ENCODE measurements at places on chromosomes 5 and 9.

GRCh38 chr9:119802133-119802532 is 432.9 kb upstream of the BRINP1 start:
- DNase-seq, result no peak

DNA sequence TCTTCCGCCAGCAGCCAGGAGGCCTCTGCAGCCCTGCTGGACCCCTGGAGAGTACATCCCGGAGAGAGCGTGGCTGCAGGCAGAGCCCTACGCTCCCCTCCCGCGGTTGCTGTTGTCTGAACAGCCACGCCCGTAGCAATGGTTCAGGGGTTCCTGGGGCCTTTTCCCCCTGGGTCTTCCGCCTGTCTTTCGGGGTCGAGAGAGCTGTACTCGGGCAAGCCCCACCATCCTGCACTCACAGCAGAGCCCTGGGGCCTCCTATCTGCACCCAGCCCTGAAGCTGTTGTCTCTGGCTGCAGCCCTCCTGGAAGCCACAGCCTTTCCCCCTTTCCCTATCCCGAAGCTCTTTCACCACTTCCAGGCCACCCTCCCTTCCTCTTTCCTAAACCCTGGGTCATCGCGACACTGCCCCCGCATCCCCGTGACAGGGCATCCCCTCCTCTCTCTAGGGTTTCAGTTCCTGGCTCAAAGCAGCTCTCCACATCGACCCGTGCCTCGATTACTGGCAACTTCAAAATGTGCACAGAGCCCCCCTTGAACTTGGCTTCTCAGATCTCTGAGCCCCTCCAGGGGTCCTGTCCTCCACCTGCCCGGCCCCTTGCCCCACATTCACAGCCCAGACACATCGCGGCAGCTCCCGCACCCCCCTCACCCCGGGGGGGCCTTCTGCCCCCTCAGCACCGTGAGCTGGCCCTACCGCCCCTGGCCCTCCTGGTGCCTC is 43.9 kb upstream of the CEP72 start:
- no peak for DNase-seq

GRCh38 chr5:134439210-134439654 is 27.6 kb upstream of the CDKN2AIPNL start:
- peak; percentile 43 for DNase-seq

DNA sequence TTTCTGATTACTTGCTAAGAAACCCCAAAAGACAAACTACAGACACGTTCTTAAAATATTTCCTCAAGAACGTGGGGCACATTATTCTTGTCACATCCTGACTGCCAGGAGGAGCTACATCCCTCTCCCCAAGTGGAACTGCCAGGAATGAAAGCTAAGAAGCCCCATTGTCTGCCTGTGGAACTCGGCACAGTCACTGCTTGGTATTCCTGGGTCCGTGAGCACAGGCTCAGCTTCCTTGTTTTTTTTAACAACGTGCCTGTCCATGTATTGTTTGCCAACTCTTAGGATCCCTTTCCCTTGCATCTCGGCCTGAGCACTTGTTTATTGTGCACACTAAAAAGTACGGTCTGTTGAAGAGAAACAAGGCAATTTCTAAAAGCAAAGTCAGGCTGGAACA is 47.0 kb upstream of the SELENOP start:
- no peak for DNase-seq

- no peak for DNase-seq
Measured at GRCh38 chr5:6527749-6528455, 79.2 kb downstream of the UBE2QL1 start.

DNA sequence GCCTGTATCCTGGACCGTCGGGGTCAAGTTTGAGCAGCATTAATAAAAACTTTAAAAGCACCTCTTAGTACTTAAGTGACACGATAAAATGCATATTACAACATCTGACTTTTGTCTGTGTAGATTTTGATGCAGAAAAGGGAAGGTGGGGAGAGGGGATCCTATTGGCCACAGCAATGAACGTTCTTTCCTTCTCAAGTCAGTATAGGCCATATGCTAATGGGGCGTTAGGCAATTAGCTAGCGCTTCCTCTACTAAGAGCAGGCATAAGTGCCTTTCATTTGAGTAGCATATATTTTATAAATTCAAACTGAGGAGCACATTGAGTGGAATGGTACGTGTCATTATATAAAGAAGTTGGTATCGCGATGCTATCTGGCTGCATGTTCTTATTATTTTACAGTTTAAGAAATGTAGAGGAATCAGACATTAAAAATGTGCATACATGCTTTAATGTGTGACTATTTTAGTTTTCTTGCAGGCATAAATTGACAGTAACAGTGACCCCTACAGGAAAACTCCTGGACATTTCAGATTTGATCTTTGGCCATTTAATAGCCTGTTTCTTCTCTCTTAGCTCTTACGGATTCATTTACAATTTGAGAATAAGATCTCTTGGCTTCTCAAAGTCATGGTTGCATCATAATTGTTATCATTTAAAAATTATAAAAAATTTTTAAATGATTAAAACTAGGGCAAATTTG is 1.1 kb upstream of the GNA14 start:
- DNase-seq, result peak; percentile 67

DNA sequence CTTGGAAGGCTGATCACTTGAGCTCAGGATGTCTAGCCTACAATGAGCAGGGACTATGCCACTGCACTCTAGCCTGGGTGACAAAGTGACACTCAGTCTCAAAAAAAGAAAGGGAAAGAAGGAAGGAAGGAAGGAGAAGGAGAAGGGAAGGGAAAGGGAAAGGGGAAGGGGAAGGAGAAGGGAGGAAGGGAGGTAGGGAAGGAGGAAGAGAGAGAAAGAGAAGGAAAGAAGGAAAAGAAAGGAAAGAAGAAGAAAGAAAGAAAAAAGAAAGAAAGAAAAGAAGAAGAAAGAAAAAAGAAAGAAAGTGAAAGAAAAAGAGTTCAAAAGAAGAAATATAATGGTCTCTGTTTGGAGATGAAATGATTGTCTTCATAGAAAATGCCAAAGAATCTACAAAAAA is 10.8 kb upstream of the CSF1R start:
- DNase-seq, result no peak

DNA sequence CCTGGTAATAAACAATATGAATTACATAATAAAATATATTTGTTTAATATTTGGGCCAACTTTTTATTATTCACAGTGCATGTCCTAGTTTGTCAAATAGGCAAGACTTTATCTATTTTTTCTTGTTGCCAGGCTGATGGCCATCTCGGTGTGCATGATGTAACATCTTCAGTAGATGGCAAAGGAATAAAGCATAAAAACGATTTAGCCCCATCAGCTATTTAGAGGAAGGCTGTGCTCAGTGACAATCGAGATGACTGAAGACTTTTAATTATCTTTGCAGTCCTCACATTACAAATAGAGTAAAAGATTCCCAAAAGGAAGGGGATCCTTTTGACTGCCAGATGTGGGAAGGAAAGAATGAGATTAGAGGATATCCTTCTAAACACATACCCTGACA is 358.5 kb downstream of the PTPRD start:
- DNase-seq, result no peak

DNA sequence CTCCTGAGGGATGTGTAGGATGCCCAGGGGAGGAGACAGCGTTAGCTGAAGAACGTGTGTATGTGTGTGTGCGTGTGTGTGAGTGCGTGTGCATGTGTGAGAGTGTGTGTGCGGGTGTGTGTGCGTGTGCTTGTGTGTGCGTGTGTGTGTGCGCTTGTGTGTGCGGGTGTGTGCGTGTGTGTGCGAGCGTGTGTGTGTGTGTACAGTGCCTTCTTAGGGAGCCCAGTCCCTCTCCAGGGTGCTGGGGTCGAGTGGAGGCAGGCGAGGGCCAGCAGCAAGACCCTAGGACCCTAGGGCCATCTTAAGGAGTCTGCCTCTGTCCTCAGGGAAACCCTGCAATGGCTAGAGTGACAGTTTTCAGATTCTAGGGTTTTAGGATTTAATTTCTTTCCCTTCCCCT is 26.0 kb upstream of the STXBP1 start:
- no peak for DNase-seq

DNA sequence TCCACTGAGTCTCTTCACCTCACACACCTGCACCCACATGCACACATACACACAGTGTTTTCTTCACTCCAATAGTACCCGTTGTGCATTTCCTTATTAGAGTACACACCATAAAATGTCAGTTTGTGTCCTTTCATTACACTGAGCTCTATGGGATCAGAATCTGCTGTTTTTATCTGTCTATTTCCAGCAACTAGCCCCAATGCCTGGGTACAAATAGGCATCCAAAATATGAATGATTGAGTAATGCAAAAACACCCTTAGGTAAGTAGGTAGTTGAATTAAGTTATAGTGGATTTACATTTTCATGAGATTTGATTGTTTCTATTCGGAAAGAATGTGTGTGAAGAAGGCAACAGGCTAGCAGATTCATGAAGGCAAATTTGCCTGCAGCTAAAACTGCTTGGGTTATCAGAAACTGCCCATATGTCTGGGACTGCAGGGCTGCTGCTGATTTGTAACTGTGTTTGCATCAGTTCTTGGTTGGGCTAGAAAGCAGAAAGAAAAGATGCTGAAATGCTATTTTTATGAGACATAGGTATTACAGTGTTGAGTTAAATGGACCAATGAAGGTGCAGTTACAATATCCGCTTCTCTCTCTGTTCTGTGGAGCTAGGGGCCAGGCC is 26.9 kb downstream of the PPP3R2 start:
- no peak for DNase-seq

DNA sequence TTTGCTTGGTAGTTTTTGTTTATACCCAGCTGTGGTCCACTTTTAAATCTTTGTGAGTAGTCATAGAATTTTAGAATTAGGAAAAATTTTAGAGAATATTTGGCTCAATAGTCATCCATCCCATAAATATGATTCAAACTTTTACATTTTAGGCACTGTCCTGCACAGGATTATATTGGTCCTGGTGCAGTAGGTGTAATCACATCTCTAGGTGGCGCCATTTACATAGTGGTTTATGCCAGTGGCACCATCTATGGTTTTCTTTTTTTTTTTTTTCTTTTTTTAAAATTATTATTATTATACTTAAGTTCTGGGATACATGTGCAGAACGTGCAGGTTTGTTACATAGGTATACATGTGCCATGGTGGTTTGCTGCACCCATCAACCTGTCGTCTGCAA is 260.7 kb upstream of the KCNN2 start:
- no peak for DNase-seq

GRCh38 chr5:177496070-177496726 is 1.2 kb downstream of the PDLIM7 start:
- no peak for DNase-seq

DNA sequence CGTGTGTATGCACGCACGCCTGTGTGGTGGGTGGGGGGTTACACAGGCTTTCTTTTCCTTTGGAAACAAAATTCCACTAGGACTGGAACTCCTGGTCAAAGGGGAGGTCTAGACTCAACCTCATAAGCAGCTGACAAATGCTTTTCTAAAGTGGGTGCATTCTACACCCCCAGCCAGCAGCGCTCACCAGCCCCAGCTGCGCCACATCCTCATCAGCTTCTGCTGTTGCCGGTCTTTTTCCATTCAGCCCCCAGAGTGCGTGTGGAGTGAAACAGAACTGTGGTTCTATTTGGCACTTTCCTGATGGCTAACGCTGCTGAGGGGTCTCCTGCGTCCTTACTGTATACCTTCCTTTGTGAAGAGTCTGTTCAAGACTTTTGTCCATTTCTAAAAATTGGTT is 77.6 kb upstream of the SARDH start:
- no peak for DNase-seq

DNA sequence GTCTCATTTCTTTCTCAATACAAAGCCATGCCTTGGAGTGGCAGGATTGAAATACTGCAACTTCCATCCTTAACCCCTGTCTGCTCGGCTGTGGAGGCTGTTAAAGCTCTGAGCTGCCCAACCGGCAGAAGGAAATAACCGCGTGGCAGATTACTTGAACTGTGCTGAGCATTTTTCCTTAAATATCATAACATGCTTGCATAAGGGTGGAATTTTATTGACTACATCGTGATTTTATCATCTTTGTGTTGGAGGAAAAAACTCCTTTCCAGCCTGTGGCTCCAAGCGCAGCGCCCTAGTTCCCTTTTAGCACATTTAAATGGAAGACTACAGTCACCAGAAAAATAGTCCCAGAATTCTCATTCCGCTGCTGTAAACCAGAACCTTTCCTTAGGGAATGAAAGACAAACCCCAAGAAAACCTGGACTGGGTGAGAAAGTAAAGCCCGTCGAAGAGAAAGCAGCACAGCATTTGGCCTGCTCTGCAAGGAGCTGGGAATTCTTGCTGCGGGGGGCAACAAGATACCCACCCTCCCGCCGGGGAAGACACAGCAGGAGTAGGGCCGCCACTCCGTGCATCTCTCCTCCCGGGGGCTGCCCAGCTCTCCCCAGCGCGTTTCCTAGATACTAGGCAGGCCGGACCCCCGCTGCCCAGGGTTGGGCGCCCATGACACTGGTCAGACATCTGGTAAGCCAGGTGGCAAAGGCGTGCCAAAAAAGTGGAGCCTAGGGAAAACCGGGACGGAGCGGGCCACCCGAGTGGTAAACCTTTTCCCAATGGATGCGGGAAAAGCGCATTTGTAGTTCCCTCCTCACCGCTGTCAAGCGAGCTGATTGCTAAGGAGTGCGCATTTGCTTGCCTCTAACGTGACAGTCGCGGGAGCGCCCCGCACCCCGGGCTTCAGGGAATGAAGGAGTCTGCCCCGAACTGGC is 1.3 kb downstream of the SHC3 start:
- DNase-seq, result no peak

- DNase-seq, result no peak
Measured at GRCh38 chr9:127897193-127897692, 2.2 kb downstream of the ST6GALNAC6 start.

- no peak for DNase-seq
Measured at GRCh38 chr5:143094087-143094521, 309.4 kb downstream of the NR3C1 start.

DNA sequence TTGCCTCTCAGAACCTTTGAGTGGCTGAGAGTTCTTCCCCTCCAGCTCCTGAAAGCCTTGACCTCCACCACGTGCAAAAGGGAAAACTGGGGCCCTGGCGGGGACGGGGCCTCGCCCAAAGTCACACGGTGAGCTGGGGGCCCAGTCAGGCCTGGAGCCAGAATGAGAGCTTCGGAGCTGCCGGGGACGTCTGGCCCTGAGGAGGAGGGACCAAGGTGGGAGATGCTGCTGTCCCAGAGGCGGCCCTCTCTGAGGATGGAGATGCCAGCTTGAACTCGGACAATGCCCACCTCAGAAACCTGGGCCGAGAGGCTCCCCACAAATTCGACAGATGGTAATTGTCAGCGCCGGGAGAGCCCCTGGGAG is 643 bp downstream of the AK8 start:
- DNase-seq, result no peak

DNA sequence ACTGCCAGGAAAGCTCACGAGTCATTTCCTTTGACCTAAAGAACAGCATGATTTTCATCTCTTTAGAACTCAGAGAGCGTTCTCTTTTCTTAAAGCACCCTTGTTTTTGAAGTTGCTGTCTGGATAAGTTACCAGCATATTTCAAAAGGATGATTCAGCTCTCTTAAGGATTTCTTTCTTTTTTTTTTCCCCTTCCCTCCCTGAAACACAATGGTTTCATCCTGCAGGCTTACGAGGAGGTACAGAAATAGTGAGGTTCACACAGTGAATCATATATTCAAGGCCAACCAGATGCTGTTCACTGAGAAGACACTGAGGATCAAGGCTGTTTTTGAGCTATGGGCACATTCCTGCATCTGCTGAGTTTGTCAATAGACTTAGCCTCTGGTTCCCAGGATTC is 257.2 kb downstream of the KIF4B start:
- no peak for DNase-seq
